ENCODE measurements at places on chromosomes 3 and 15.

GRCh38 chr15:88637841-88638625 is 783 bp upstream of the ISG20 start:
- no peak for DNase-seq

GRCh38 chr3:193377591-193377990 is 962 bp downstream of the ATP13A5 start:
- DNase-seq, result no peak

- no peak for DNase-seq
Measured at GRCh38 chr15:74530771-74531143, 10.3 kb upstream of the ARID3B start.

GRCh38 chr15:98785807-98786621 is 137.7 kb downstream of the IGF1R start:
- DNase-seq, result peak; percentile 62

- DNase-seq, result no peak
Measured at GRCh38 chr3:105923140-105923539, 54.3 kb upstream of the CBLB start.

- DNase-seq, result no peak
Measured at GRCh38 chr3:60877188-60877587, 374.1 kb downstream of the FHIT start.

GRCh38 chr3:174062923-174063322 is 665.4 kb downstream of the NLGN1 start:
- no peak for DNase-seq

DNA sequence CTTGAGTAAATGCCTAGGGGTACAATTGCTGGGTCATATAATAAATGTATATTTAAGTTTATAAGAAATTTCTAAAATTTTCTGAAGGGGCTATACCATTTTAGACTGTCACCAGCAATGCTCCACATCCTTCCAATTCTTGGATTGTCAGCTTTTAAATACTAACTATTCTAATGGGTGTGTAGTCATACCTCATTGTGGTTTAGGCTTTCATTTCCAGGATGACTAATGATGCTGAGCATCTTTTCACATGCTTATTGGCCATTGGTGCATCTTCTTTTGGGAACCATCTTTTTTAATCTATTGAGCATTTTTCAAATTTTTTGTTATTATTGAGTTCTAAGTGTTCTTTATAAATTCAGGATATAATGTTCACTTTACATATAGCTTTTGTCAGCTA is 52.5 kb upstream of the CORO2B start:
- DNase-seq, result no peak

- no peak for DNase-seq
Measured at GRCh38 chr3:67018789-67019526, 20.9 kb downstream of the KBTBD8 start.
